ENCODE measurements at places on chromosomes 7 and 10.

GRCh38 chr10:113339121-113339520 is 213.7 kb upstream of the HABP2 start:
- no peak for DNase-seq

GRCh38 chr10:103969436-103969835 is 2.5 kb downstream of the SLK start:
- DNase-seq, result peak; percentile 13

DNA sequence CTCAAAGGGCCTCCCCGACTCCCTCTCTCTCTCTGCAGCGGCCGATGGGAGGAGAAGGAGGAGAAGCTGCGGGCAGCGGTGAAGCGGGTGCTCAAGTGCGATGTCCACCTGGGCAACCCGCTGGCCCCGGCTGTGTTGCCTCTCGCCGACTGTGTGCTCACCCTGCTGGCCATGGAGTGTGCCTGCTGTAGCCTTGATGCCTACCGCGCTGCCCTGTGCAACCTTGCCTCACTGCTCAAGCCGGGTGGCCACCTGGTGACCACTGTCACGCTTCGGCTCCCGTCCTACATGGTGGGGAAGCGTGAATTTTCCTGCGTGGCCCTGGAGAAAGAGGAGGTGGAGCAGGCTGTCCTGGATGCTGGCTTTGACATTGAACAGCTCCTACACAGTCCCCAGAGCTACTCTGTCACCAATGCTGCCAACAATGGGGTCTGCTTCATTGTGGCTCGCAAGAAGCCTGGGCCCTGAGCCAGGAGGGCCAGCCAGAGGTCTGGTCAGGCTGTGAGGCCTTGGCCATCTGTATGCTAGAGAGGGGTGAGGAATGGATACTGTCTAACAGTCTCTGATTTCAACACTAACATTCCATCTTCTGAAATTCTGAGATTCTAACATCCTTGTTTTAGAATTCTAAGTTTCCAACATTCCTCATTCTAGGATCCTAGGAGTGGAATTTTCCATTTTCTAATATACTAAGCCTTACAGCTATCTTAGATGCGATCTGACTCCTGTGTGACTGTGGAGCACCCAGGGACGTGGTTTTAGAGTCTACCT is 3.6 kb downstream of the INMT start:
- DNase-seq, result no peak

- no peak for DNase-seq
Observed at GRCh38 chr10:71824333-71824732, 26.7 kb downstream of the PSAP start.

DNA sequence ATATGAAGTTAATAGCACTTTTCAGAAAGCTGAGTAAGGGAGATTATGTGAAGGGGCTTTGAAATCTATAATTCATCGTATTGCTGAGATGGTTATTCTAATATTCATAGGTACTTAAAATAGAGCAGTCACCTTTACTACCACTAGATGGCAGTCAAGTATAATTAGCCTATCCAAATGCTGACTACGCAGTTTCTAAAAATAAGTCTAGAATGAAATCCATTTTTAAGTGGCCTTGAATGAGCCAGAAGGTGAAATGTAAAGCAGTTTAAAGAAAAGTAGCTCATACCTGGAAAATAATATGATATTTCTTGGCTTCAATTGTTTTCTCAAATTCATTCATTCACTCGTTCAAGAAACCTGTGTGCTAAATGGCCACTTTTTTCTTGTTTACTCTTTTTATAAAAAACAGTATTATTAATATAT is 1277.1 kb downstream of the GATA3 start:
- DNase-seq, result peak; percentile 58

DNA sequence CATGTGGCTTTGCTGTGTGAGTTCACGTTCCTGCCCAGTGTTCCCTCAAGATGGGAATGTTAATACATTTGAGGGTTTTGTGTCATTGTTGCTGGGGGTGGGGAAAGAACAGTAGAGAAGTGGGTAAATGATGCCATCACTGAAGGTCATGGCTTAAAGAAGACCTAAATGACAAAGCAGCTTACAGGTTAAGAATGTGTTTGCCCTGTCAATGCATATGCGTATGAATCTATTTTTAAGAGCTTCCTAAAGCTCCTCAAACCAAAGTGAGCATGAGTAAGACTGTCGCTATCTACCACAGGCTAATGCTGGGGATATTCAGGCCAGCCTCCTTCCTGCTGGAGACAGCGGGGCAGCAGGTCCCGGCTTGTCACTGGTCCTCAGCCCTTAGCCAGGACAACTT is 162.9 kb downstream of the CREB5 start:
- peak; percentile 52 for DNase-seq

GRCh38 chr7:7264306-7265040 is 82.1 kb downstream of the C1GALT1 start:
- DNase-seq, result no peak

DNA sequence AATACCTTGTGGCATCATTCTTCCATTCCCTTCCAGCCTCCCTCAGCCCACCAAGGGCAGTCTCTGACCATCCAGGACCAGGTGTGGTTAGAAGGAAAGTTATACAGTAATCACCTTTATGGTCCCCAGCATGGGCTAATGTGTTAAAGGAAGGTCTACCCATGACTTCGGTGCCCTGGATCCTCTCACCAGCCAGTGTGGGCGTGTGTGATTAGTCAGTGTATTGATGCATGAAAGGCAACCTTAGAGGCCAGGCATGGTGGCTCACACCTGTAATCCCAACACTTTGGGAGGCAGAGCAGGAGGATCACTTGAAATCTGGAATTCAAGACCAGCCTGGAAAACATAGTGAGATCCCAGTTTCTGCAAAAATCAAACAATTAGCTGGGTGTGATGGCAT is 88.9 kb downstream of the APBB1IP start:
- no peak for DNase-seq

DNA sequence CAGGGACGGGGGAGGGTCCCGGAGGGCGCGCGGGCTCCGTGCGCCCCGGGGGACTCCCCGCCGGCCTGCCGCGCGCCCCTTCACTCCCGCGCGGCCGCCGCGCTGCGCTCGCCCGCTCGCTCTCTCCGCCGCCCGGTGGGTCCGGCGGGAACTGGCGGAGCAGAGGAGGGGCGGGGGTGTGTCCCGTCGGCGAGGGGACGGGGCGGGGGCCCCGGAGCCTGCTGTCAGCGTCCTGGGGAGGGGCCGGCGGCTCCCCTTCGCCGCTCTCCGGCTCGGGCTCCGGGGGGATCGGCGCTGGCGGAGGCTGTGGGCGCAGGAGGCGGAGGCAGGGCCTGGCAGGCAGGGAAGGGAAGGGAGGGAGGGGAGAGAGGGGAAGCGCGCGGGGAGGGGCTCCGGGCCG is at the start of gene SH3PXD2A:
TSS of gene SH3PXD2A (minus strand) at position 153 of the 400 bp plus-strand sequence. CDS start 310 bp downstream, outside the sequence.
- peak; percentile 58 for DNase-seq

DNA sequence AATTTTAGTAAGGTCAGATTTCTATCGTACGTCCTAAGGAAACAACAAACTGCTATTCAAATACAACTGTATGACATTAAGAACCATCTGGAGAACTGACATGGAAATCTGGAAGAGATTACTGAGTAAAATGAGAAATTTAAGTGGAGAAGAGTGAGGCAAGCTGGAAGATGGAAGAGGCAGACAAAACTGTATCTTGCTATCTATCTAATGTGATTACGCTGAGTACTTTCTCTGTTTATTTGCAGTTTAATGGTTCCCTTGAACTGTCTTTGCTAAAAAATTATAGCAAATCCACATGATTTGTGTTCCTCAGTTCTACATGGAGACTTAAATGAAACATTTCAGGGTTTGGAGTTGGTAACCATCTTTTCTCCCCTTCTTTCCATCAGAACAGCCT is 927.1 kb upstream of the MBL2 start:
- no peak for DNase-seq

GRCh38 chr10:21515361-21516241 is 9.9 kb downstream of the SKIDA1 start:
- no peak for DNase-seq

DNA sequence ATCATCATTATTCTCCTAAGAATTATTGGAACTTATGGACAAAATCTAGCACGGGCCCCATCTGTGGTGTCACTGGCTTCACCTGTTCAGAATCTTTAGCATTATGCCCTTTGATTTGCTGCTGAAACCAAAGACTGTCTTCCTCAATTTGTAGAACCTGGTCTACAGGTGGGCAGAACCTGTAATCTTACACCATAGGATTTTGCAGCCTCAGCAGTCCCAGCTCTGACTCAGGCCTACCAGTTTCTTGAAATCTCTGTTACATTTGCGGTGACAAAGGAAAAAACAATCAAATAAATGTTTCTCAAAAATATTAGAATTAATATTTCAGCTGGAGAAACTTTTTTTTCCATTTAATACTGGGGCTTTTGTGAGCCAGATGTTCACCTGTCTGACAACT is 86.1 kb downstream of the EPDR1 start:
- no peak for DNase-seq

DNA sequence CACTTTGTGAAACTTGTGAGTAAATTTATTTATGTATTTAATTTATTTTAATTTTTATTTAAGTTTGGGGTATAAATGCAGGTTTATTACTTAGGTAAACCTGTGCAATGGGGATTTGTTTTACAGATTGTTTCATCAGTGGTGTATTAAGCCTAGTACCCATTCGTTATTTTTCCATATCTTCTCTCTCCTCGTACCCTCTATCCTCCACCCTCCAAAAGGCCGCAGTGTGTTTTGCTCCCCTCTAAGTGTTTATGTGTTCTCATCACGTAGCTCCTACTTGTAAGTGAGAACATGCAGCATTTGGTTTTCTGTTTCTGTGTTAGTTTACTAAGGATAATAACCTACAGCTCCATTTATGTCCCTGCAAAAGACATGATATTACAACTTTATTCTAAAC is 145.4 kb upstream of the SMIM30 start:
- DNase-seq, result no peak

DNA sequence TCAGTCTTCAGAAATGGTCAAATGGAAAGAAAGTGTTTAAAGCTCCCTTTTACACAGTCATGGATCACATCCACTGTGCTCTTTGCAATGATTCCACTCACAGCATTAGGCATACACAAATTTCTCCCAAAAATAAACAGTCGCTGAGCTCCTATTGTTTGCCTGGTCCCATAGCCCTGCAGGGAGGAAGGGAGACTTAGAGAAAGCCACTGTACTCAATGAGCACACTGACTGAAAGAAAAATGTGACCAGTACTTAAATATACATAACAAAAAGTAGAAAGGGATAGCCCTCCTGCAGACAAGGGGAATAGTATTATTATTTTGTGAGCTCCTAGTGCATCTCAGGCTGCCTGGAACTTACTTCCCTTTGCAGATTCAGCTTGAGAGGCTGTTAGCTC is 853.2 kb downstream of the GRID1 start:
- DNase-seq, result no peak

DNA sequence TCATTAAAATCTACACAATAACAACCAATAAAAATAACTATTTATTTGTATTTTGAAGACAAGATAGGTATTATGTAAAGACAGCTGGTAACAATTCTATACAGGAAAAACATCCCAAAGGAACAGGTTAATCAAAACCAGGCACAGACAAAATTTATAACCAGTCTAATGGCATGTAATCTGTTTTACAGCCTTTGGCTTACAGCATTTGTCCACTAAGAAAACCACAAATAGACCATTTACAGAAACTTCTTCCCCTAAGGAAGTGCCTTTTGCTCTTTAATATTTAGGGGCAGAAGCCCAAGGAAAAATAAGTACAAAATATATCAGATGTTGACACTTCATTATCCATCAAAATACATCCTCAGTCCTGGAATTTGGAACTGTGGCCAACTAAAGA is 65.0 kb downstream of the SVIL start:
- no peak for DNase-seq

DNA sequence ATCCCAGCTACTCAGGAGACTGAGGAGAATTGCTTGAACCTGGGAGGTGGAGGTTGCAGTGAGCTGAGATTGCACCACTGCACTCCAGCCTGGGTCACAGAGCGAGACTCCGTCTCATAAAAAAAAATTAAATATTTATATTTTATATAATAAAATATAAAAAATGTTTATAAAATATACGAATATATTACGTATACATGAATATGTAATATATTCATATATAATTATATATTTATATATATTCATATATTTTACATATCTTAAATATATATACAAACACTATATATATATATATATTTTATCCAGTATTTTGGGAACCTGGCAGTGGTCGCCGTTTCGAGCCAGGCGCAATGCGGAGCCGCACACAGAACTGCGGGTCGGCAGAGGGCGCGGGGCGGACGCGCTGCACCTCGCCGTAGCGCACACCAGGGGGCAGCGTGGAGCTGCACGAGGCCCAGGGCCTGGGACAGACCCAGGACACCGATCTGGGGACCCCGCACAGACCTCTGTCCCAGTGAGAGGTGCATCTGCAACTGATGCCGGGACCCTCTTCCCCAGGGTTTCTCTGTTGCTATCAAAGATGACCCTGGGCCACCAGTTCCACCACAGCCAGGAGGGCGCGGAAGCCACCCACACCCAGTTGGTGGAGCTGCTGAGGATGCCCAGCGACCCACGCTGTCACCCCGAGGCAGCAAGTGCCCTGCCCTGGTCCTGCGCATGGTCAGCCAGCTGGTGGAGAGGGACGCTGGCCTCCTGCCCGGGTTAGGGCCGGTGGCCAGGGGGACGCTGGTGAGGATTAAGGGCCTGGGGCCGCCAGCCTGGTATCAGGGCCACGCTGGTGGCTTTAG is 22.7 kb downstream of the AP5Z1 start:
- peak; percentile 47 for DNase-seq

DNA sequence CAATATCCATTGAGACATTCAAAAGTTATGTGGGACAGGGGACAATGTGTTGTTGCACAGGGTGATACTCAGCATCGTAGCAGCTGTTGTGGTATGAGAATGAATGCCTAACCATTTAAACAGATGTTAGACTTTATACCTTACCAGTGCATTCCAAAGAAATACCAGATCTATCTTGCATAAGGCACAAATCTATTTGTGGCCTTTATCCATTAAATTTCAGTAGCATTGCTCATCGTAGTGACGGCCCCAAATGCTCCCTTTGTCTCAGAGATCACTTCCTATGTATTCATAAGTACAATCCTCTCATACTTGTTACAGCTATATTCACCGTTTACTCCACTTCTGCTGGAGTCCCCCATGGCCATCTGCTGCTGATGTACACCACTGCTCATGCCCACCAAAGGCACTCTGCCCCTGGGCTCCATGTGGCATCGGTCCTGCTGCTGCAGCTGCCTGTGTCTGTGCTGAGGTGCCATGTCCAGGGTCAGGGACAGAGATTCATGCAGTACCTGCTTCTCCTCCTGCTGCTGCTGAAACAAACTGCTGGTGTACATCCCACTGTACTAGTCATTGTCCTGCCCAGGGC is 96.3 kb downstream of the CPED1 start:
- DNase-seq, result peak; percentile 95

DNA sequence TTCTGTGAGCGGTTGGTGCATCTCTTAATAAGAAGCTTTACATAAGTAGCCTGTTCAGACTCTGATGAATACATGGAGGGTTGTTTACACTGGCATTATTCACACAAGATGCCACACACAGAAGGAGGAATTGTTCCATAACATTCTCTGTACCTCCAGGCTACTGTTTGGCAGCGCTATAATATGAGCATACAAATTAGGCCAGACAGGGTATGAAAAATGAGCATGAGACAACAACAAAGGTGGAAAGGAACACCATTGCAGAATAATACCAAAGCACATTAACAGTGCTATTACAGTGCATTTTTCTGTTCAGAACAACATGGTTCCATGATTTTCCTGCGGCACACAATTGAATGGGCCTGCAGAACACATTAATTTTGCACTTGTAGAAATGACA is 417.2 kb upstream of the C7orf33 start:
- DNase-seq, result no peak

Measured in ELR (cell line).